ENCODE measurements at places on chromosomes 5 and 9.

DNA sequence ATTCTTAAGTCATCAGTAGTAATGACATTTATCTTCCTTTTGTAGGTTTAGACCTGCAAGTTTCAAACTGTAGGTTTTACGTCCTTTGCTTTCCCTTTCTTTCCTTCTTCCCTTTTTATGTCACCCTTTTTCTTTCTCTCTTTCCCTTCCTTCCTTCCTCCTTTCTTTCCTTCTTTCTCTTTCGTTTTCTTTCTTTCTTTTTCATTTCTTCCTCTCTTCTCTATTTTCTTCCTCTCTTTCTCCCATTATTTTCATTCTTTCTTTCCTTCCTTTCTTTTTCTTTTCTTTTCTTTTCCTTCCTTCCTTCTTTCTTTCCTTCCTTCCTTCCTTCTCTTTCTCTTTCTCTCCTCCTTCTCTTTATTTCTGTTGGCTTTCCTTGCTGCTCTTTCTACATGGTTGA is 59.9 kb downstream of the WDR36 start:
- DNase-seq, result no peak

DNA sequence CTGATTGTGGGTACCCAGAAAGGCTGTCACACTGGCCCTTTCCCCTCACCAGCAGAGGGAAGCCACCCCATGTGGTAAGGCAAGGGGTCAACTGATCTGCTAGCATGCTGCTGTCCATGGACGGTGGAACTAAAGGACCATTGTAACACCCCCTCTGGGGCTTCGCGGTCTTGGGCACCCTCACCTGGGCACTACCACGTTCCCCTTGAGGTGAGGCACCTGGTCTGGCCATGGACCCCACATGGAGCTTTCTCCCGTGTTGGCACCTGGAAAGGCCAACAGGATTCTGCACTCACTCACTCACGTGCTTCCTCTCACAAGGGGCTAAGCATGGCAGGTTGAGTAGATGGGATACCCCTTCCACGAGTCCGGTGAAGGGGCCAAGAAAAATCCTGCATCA is 72.0 kb upstream of the RFX3 start:
- no peak for DNase-seq

DNA sequence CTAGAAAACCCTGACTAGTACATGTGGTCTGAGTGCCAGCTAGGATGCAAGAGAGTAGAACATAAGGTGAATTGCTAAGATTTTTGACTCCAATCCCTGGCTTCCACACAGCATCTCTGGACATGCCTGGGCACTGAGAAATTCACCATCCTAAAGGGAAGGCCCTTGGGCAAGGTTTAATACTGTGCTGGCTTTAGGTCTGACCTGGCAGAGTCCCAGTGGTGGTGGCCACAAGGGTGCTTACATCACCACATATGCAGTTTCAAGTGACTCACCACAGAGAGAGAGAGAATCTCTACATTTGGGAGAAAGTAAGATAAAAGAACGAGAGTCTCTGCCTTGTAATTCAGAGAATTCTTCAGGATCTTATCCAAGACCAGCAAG is 661.6 kb upstream of the C9orf72 start:
- no peak for DNase-seq

DNA sequence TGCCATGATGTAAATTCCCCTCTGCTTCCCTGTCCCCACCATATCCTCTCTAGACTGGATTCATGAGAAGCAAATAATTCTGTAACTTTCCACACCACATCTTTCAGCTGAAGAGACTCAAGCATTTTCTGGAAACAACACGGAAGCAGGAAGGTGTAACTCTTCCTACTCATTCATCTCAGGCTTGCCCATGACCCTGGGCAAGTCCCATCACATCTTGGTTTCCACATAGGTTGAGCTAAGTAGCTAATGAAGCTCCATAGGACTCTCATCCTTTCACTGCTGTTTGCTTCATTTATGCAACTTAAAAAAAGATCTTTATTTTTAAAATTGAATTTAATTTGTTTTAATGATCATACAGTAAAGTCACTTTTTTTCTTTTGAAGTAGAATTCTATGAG is 32.7 kb upstream of the STARD4 start:
- DNase-seq, result no peak

- DNase-seq, result no peak
These were observed 19.5 kb upstream of the HSD17B3 start for GRCh38 chr9:96321515-96321914.

GRCh38 chr5:81750308-81751008 is 439 bp downstream of the SSBP2 start:
- no peak for DNase-seq

DNA sequence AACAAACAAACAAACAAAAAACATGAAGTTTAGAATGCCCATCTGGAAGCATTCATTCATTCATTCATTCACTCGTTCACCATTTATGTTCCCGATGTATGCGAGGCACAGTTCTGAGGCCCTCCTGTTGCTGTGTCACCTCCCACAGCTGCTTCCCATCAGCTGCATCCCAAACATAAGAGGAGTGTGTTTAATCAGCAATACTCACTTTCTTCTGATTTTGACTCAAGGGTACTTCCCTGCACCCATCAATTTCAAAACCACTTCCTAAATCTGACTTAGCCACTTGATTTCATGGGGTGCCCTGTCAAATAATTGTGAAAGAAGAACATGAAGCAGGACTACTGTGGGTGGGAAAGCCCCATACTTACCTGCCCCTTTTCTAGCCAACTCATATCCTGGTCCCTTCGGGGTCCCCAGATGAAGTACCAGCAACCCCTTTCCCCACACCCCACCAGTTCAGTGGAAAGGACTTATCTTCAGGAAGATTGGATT is 128.0 kb upstream of the IL12B start:
- no peak for DNase-seq

DNA sequence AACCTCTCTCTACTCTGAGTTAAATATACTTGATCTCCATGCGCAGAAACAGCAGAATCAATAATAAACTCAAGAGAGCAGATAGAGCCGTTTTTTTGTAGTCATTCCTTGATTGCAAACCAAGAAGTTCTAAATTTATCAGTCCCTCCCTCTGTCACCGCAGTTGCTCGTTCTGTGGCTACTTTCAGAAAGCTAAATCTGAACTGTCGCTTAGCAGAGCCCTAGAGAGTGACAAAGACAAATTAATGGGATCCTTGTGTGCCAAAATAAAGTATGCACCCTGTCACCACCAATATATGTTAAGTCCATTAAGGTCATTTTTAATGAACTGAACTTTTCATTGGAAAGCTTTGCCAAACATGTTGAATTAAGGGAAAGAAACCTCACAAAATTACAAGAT is 218.3 kb downstream of the ADAMTSL1 start:
- no peak for DNase-seq

GRCh38 chr5:112933651-112934365 is 11.8 kb upstream of the REEP5 start:
- no peak for DNase-seq

DNA sequence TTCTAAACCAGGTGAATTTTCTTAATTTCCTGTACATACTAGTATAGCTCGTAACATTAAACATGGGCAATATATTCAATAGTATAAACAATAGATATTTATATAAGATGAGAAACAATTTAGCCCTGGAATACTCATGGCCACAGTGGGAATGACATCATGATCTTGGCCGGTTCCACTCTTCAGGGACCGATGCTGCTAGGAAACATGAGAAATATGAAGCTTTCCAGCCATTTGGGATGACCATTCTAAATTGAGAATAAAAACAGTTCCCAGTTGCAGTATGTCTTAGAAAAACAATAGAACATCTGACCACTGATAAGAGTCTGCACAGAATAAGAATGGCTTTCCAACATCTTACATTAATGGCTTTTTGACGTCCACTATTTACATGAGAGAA is 33.3 kb upstream of the SLCO6A1 start:
- no peak for DNase-seq

GRCh38 chr5:159774476-159775031 is 141.7 kb upstream of the ADRA1B start:
- DNase-seq, result no peak

DNA sequence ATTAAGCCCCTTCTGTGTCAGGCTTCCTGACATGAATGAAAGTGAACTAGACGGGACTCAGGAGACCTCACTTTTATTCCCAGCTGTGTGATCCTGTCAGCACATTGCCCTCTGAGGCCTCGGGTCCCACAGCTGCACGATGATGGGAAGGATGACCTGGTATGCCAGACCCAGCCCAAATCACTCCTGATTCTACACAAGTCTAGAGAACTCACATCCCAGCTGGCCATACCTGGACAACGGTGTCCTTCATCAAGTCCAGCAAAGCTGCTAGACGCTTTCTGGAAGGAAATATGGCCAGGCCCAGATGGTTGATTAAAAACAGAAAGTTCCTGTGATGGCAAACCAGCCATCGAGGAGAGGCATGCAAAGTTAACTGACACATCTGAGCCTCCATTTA is 118.0 kb upstream of the FSTL4 start:
- no peak for DNase-seq

- DNase-seq, result no peak
These were observed 1.7 kb upstream of the PSAT1 start for GRCh38 chr9:78295177-78295575.

- no peak for DNase-seq
These were observed 86.3 kb downstream of the NLN start for GRCh38 chr5:65808251-65808741.

- no peak for DNase-seq
These were observed 24.8 kb downstream of the SPTAN1 start for GRCh38 chr9:128577206-128577605.

GRCh38 chr9:127680226-127680625 is 26.6 kb upstream of the CFAP157 start:
- DNase-seq, result no peak

GRCh38 chr9:123761905-123762605 is 167.9 kb downstream of the DENND1A start:
- no peak for DNase-seq
